DMS 273 treated with DMSO at 0.1 percent for 48 hours (cell line): ENCODE measurements at places on chromosomes 12 and 14.

DNA sequence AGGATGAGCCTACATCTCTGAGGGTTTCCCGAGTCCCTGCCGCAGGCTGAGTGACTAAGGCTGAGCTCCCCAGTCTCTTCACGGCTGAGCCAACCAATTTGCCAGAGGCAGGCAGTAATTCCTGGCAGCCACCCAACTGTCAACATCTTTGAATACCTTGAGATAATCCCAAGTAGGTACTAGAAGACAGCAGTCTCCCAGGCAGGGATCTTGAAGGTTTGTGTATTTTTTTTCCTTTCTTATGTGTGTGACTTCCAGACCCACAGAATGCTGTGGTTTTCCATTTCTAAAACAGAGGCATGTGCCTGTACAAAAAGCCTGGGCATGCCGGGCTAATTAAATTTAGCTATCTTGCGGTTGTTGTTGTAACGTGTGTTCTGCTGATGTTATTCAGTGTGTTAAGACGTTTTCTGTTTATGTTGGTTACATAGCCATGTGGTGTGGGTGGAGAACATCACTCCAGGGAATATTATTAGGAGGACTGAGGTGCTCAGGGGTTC lies 155.5 kb downstream of the ANO2 start:
- DNase-seq: no peak

DNA sequence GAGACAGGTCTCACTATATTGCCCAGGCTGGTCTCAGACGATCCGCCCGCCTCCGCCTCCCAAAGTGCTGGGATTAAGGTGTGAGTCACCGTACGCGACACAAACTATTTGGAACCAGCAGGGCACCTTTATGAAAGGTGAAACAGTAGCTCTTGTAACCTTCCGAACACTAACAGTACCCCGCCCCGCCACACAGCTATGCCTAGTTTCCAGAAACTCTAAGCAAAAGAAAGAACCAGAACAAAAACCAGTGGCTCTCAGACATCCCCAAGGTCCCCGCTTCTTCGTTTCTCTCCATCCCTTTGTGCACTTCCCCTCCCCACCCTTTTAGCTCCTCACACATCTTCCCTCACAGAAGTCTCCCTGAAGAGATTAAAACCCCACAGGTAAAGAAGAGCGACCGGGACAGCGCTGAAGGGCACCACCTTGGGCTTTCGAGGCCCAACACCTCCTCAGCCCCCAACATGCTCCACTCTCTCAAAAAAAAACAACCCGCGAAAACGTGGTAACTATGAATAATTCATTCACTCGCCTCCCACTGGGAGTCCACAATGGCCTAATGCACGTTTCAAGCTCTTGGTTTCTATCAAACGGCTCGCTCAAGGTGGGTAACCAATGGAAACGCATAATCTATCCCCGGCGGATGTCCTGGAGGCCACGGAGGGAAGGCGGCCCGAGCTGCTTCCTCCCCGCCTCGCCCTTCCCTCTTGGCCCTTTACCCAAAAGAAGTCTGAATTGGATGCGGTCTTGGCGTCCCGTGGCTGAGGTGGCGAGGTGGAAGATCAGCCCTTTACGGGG lies 877 bp downstream of the BAG5 start:
- DNase-seq: no peak

DNA sequence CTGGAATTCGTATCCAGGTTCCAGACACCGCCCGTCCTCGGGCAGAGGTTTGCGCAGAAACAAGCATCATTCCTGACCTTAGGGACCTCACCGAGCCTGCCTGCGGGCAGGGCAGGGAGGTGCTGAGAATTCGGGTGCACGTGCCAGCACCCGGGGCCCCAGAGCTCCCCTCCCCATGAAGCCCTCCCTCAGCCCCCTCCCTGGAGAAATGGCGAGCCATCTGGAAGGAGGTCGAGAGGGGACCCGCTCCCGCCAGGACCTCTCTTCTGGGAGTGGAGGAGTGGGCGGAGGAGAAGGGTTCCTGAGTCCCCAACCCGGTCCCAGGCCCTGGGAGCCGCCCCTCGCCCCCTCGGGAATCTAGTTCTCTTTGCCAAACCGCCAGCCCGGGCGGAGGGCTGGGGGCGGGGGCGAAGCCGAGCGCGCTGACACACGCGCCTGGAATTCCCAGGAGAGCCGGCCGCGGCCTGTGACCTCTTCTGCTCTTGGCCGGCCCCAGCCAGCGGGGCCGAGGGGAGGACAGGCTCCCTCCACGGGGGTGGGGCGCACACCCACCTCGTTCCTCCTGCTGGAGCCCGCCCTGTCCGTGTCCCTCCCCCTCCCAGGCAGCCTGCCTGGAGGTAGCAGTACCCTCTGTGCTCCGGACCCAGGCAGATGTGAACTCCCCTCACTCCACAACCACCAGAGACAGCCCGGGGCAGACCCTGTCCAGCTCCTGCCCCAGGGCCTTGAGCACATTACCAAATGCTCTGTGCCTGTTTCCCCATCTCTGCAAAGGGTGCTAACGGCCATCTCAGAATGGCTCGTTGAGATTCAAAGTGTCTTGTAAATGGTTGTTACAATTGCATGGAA lies 23.0 kb upstream of the GPR132 start:
- no peak for DNase-seq

DNA sequence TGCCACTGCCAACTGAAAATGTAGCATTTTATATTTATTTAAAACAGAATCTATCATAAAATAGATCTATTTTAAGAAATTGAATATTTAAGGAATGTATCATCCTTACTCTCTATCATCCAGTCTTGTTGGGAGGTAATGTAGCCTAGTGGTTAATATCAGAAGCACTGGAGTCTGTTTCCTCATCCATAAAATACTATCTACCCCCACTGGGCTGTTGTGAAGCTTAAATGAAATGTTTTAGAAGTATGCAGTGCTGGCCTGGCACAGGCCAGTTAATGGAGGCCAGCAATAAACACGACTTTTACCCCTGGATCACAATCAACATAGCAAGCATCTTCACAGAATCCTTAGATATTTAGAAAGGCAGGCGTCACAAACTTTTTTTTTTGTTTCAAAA lies 188.0 kb downstream of the CAND1 start:
- no peak for DNase-seq
